Myometrial cell (primary cell): ENCODE measurements at places on chromosomes 3 and 15. TPM values are rescaled to one million over a fixed set of nuclear protein-coding genes. Genes with fewer than 3 reads are reported as not detected.

The IGSF11 gene
- total RNA-seq = under 0.01 TPM in 1 of 2 replicates, not detected in the other

The SLC38A3 gene
- total RNA-seq = not detected in 2 replicates

The PCOLCE2 gene
- 4.4 TPM in 1 of 2 replicates, not detected in the other for total RNA-seq

The IQCH gene
- 2.3 and 4.0 TPM in 2 replicates for total RNA-seq

The SLC12A6 gene
- total RNA-seq = 12.8 and 14.1 TPM in 2 replicates

The SIAH2 gene
- total RNA-seq = 20.2 and 22.8 TPM in 2 replicates

The RPUSD2 gene
- 12.4 and 18.1 TPM in 2 replicates for total RNA-seq

The ARNT2 gene
- 6.2 and 9.5 TPM in 2 replicates for total RNA-seq

The SQOR gene
- 40.6 and 62.3 TPM in 2 replicates for total RNA-seq

The ATXN7 gene
- total RNA-seq = 5.0 and 19.6 TPM in 2 replicates

The GPR176 gene
- total RNA-seq = 88.4 and 93.1 TPM in 2 replicates

The GOLGA8O gene
- 0.18 TPM in 1 of 2 replicates, not detected in the other for total RNA-seq

The ZBED2 gene
- total RNA-seq = not detected in 2 replicates

The REC114 gene
- not detected in 2 replicates for total RNA-seq

The CCDC9B gene
- total RNA-seq = 5.2 and 5.3 TPM in 2 replicates

The THBS1 gene
- 114 and 120 TPM in 2 replicates for total RNA-seq

The SOX14 gene
- not detected in 2 replicates for total RNA-seq

The GLDN gene
- total RNA-seq = 0.29 and 0.53 TPM in 2 replicates

The LRRC31 gene
- not detected in 2 replicates for total RNA-seq

The RYR3 gene
- not detected in 2 replicates for total RNA-seq

The CMTM7 gene
- 5.2 and 9.2 TPM in 2 replicates for total RNA-seq

The ARHGAP31 gene
- total RNA-seq = 4.6 and 8.0 TPM in 2 replicates

The C3orf22 gene
- not detected in 2 replicates for total RNA-seq

The TMEM158 gene
- total RNA-seq = 83.0 and 89.3 TPM in 2 replicates

The MLH1 gene
- 49.8 and 54.5 TPM in 2 replicates for total RNA-seq

The OXSM gene
- total RNA-seq = 11.3 and 11.8 TPM in 2 replicates

The KIF7 gene
- total RNA-seq = 12.8 and 13.0 TPM in 2 replicates

The GOLGA8A gene
- 0.29 and 2.5 TPM in 2 replicates for total RNA-seq

The STAB1 gene
- 0.86 and 1.9 TPM in 2 replicates for total RNA-seq

The NEK11 gene
- total RNA-seq = 5.7 and 6.3 TPM in 2 replicates

The PARP3 gene
- total RNA-seq = 35.6 and 51.3 TPM in 2 replicates

The ITIH1 gene
- not detected in 2 replicates for total RNA-seq

The DUOX1 gene
- total RNA-seq = not detected in 2 replicates

The MON1A gene
- total RNA-seq = 22.0 and 26.5 TPM in 2 replicates

The GOLGA6C gene
- not detected in 2 replicates for total RNA-seq

The ALDH1L1 gene
- 2.7 and 2.9 TPM in 2 replicates for total RNA-seq

The RASSF1 gene
- total RNA-seq = 37.2 and 39.0 TPM in 2 replicates

The HRH1 gene
- total RNA-seq = 10.3 and 11.2 TPM in 2 replicates

The CLRN1 gene
- total RNA-seq = not detected in 2 replicates

The TRIM42 gene
- total RNA-seq = not detected in 2 replicates
